ENCODE measurements at places on chromosomes 1 and 21.
A peak's percentile ranks its signal among the peaks of the same experiment; 100 is the strongest.

GRCh38 chr1:9273177-9273576, 19.5 kb upstream of the SPSB1 start:
- no peak for DNase-seq

GRCh38 chr1:236663934-236664333, 22.4 kb upstream of the ACTN2 start:
- no peak for DNase-seq

GRCh38 chr1:38025233-38025632, 12.7 kb downstream of the UTP11 start:
- no peak for DNase-seq

GRCh38 chr1:9324246-9325096, 31.8 kb downstream of the SPSB1 start:
- no peak for DNase-seq

GRCh38 chr1:41810446-41810845, 108.3 kb downstream of the HIVEP3 start:
- DNase-seq: peak; percentile 38

GRCh38 chr1:186761358-186761757, 67.4 kb upstream of the PLA2G4A start:
- DNase-seq: no peak

Measured in GM12892 (cell line).